ENCODE measurements at places on chromosomes 6 and 20.
A peak's percentile ranks its signal among the peaks of the same experiment; 100 is the strongest.

- DNase-seq: no peak
Measured at GRCh38 chr6:153117986-153118879, 12.8 kb downstream of the RGS17 start.

DNA sequence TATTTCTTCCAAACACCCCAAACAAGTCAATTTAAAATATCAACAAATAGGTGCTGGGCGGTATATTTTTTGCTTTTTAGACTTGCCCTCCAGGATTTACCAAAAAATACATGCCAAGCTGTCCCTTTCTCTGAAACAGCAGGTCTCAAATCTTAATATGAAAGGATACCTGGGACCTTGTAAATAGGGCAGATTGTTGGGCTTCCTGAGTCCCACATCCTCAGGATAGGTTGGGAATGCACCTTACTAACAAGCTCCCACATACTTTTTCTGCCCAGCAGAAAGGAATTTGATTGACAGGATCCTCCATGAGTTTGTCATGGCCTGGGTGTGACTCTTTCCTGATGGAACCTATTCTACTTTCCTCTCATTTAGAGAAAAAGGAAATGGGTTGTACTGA is 4.9 kb upstream of the SLC24A3 start:
- DNase-seq: no peak

- DNase-seq: no peak
Measured at GRCh38 chr20:61385731-61386130, 133.7 kb downstream of the CDH4 start.

DNA sequence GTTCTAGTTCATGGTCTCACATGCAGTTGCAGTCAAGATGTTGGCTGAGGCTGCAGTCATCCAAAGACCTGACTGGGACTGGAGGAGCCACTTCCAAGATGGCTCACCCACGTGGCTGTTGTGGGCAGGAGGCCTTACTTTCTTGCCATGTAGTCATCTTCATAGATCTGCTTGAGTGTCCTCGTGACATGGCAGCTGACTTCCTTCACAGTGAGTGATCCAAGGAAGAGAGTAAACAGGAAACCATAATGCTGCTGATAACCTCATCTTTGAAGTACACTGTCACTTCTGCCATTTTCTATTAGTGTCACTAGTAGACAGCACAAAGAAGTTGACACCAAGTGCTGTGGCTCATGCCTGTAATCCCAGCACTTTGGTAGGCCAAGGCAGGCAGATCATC is 40.1 kb upstream of the AKIRIN2 start:
- DNase-seq: peak; percentile 51

GRCh38 chr6:99802396-99803031 is 191.5 kb downstream of the MCHR2 start:
- DNase-seq: no peak

DNA sequence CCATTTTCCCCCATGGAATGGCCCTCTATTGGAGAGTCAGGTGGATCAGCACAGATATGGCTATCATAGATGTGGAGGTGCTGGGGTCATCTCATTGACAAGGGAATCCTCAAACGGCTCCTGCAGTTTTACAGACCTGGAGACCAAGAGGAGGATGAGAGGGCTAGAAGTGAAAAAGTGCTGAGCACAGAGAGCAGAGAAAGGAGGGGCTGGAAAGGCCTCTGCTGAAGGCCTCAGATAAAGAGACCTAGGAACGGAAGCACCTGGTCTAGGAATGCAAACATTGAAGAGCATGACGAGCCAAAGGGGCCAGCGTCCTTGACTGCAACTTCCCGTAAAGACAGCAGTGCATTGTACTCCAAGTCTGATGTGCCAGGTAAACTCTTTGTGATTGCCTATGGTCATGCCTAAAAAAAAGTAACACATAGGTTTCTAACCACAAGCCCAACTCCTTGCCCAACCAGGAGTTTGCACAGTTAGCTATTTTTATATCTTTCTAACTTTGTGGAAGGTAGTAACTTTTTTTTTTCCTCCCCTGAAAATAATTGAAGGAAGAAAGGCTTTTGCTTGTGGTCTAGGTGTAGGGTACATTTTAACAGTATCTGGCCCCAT is 15.2 kb downstream of the RSPH4A start:
- DNase-seq: no peak

GRCh38 chr6:45432977-45433376 is 55.2 kb upstream of the SUPT3H start:
- no peak for DNase-seq

- no peak for DNase-seq
Measured at GRCh38 chr20:63132131-63132714, 83.7 kb downstream of the YTHDF1 start.

DNA sequence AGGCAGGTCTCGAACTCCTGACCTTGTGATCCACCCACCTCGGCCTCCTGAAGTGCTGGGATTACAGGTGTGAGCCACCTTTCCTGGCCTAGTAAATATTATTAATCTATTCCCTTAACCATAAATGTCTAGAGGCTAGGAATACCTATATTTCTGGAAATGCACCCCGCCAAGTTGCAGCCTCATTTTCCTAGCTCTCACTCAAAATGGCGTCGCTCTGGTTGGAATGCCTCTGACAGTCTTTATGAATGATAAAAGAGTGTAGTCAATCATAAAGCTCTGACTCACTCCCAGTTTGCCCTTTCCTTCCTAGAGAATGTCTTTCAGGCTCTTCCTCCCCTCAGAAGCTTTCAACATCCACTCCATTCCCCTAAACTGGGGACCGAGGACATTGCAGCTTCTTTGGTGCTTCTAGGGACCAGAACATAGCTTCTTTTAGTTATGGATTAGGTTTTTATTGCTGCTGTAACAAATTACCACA is 14.1 kb upstream of the TRIM26 start:
- no peak for DNase-seq

- no peak for DNase-seq
Measured at GRCh38 chr6:70956191-70956450, 739 bp downstream of the B3GAT2 start.

GRCh38 chr6:9484091-9484490 is 930.8 kb downstream of the TFAP2A start:
- DNase-seq: no peak

- DNase-seq: peak; percentile 16
Measured at GRCh38 chr6:63525186-63525878, 46.9 kb upstream of the LOC128125822 start.

GRCh38 chr6:138499303-138500018 is at the start of gene NHSL1:
Gene NHSL1, minus strand, starts transcription at chr6:138499494. Its CDS starts 204 bp downstream, at chr6:138499290.
- no peak for DNase-seq

DNA sequence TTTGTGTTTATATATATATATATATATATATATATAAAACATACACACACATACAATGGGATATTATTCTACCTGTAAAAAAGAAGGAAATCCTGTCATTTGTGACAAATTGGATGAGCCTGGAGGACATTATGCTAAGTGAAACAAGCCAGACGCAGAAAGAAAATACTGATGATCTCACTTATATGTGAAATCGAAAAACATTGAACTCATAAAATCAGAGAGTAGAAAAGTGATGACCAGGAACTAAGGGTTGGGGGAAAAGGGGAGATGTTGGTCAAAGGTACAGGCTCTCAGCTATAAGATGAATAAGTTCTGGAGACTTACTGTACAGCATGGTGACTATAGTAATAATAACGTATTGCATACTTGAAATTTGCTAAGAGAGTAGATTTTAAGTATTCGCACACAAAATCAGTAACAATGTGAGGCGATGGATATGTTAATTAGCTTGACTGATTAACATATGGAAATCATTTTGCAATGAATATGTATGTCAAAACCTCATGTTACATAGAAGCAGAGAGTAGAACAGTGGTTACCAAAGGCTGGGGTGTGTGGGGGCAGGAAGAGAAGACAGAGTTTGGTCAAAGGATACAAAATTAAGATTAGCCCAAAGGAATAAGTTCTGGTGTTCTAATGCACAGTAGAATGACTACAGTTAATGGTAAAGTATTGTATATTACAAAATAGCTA is 92.3 kb upstream of the PHACTR1 start:
- no peak for DNase-seq

DNA sequence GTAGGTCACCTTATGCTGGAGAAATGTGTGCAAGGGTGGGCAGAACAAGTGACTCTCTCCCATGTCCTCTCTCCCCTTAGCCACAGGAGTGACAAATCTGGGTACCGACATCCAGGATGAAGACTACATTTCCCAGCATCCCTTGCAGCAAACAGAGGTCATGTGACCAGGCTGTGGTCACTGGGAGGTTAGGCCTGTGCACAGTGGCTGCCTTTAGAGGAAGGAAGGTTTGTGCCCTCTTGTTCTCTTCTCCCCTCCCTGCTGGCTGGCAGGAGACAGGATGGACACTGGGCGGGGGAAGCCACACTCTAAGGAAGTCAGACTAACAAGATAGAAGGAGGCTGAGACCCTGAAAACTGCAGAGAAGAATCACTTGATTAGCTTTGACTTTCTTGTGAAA is 360.2 kb downstream of the PREX1 start:
- DNase-seq: no peak

GRCh38 chr6:110067837-110068591 is 89.9 kb downstream of the GPR6 start:
- no peak for DNase-seq

DNA sequence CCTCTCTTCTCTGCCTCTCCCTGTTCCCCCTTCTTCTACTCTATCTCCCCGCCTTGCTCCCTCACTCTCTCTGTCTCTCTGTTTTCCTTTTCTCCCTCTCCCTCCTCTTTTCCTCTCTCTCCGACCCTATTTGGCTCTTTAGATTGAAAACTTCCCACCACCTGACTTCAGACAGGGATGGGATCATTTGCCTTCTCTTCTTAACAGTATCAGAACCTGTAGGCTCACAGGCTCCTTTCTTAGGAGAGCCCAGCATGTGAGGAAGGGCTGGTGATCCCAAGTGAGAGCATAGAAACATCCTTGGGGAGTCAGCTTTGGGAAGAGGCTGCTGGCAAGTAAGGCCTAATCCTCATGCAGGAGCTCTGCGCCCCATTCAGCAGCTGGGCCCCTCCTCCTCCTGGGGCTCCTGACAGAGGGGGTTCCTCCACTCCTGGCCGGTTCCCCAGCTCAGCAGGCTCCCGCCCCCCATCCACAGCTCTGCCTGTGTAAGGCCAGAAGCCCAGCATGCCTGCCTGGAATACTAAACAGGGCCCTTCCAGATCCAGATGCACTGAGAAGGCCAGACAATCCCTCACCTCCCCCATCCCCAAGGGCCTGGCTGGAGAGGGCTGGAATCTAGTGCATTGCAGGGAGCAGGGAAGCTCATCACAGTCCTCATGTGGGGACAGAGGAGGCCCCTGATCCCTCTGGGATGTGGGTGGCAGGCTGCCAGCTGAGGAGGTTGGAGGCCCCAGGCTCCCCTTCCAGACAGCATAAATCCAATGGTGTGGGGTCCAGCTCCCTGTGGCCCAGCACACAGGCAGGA is 93.4 kb downstream of the PTPRT start:
- no peak for DNase-seq

DNA sequence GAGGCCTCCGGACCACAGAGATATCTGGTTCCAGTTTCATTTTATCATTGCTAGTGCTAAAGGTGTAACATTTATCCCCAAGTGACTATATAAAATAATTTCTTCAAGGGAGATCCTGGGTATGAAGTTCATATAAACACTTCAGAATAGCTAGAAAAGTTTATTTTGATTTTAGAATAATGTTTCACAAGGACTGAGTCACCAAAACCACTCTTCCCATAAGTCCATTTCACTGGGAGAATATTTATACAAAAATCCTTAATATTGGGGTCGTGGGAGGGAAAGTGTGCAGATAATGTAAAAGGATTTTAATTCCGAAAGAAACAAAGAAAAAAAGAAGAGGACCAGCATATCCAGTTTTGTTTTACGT is 128.1 kb downstream of the ISM1 start:
- no peak for DNase-seq

DNA sequence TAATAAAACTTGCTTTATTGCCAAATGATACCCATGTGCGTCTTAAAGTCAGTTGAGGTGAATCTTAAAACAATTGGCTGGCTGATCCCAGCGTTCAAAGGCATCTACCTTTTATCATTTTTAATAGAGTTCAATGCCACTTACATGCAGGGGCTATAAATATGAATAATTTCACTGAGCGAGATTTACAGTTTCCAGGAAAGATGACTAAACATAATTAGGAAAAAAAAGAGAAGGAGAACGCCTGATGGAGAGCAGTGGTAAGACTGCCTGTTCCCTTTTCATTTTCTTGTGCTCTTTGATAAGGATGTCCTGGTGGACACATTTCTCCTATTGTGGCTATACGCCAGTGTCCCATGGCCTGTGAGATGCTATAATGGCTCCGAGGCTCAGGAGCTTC is 139.9 kb upstream of the SLC22A23 start:
- DNase-seq: no peak

DNA sequence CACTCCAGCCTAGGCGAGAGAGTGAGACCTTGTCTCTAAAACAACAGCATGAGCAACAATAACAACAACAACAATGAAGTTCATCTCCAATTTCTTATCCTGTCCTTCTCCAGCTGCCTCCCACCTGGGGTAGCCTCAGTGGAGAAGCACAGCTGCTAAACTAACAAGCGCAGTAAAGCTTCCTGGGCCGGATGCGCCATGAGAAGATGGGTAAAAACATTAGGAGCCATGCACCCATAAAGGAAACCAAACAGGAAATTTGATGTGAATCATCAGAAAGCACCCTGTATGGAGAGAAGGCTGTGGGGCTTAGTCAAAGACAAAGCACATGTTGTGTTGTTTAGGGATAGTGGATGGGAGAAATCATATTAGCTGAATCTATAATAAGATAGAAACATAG is 61.1 kb upstream of the CCN6 start:
- DNase-seq: peak; percentile 32

GRCh38 chr6:137661601-137662000 is 167.4 kb upstream of the OLIG3 start:
- DNase-seq: peak; percentile 21

- DNase-seq: peak; percentile 31
Measured at GRCh38 chr20:45998761-45999160, 9.9 kb upstream of the MMP9 start.

DNA sequence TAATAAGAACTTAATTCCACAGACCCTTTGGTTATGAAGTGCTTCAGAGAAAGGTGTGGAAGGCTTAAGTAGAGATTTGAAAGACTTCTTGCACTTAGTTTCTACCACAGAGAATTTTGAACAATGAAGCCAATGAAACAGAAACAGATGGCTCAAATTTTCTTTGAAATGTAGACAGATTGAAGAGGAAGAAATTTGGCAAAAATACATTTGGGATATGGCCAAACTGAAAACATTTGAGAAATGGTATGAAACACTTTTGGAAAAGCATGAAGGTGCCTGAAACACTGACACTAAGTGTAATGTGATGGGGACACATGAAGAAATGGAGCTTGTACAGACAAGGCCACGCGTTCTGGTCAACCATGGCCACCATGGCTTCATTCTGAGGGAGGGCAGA is 272.4 kb upstream of the EXOC2 start:
- no peak for DNase-seq

DNA sequence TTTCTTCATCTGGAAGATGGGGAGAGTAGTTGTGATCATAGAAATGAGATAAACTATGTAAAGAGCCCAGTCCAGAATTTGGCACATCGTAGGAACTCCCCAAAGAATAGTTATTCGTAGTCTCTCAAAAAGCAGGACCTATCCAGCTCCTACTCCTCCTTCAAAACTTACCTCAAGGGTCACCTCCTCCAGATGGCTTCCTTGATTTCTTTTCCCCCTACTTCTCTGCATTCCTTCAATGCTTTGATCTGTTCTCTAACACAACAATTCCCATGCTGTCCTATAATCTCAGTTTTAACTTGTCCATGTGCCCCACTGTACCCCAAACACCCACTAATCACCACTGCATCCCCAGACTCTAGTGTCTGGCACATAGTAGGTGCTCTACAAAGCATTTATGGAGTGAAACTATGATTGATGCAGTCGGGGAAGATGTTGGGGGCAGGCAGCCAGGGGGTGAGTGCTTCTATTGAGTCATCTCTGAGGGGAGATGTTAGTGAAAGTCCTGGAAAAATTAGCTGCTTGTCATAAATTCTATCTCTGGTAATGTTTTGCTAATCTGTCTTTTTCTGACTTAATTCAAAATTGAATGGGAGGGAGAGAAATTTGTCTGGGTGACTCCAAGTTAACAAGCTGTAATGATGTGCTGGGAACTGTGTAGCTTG is 181.3 kb upstream of the KCNG1 start:
- DNase-seq: no peak

Measured in CD4-positive, alpha-beta T cell treated with Interferon alpha-2 for 1 hour (primary cell).